ENCODE measurements at places on chromosomes 6 and 20.

DNA sequence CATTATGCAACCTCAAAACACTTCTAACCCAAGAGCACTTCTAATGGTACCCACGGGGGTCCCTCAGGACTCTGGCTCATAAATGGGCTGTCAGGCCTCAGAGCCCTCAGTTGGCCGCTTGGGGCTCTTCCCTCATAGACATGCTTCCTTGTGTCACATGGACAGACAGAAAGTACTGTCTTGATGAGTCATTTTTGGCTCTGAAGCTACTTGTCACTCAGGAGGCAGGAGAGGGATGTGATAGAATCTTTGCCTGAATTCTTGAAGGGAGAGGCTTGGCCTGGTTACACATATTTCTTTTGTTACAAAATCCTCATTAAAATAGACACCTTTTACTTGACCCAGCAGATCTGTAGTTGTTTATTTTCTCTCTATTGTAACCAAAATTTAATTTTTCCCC lies 15.1 kb upstream of the EDN1 start:
- DNase-seq = no peak

DNA sequence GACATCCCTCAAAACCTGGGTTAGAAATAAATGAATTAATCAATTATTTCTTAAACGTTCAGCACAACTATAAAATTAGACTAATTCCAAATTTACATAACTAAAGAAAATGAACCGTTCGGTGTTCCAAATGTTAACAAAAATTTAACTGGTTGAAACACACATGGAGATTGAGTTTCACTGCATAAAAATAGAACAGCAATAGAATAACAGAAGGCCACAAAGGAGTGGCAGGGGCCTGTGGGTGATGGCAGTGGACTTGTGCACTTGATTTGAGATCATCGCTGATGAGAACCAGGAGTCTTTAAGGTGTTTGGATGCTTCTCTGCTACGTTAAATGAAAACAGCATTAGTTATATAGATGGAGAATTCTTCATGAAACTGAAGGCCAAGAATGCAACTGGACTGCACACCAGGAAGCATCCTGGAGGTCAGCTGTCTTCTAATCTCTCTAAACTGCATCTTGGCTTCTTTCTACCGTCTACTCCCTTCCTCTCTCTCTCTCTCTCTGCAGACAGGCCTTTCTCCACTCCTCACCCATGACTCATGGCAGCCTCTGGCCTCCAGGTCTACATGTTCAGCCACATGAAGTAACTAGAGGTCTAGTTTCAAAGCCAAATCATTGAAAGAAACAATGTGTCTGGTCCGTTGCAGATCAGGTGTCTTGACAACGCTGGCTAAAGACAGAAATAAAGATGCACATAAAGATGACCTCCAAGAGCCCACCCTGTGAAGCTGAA lies 111.3 kb downstream of the SIM1 start:
- no peak for DNase-seq

GRCh38 chr20:7760247-7761031 lies 179.8 kb downstream of the HAO1 start:
- no peak for DNase-seq

GRCh38 chr6:89295981-89296380 lies 19.1 kb downstream of the GABRR2 start:
- DNase-seq = no peak

DNA sequence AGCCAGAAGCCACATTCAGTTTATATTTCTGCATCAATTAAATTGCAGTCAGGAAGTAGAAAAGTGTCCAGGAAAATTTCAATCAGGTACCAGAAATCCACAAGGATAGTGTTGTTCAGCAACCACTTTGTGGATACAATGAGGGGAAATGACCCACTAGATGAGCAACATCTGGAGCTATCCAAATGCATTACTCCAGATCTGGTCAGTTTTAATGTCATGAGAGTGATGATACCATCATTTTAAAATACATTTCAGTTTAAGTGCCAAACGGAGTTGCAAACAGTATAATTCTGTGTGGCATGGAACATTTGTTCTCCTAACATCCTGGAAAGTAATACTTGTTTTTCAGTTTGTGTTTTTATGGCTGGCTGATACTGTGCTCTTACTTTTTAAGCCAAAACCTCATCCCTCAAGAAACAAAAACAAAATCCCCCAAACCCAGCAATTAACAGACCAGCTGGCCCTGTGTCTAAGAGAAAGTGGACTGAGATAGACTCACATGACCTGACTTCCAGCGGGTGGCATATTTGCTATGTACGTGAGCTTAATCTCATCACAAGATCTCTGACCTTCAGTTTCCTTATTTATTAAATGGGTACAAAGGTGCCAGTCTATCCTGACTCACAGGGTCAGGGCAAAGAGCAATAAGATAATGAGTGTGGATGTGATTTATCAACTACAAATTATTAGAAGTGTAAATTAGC lies 58.8 kb upstream of the CNKSR3 start:
- DNase-seq = no peak
